ENCODE measurements at places on chromosomes 16 and 17. TPM values are rescaled to one million over a fixed set of nuclear protein-coding genes. Genes with fewer than 3 reads are reported as not detected.

The KRTAP4-3 gene
- not detected for total RNA-seq

The SEC14L5 gene
- total RNA-seq = not detected

The MYOCD gene
- not detected for total RNA-seq

The C16orf78 gene
- total RNA-seq = not detected

The TPSG1 gene
- total RNA-seq = not detected

The KRT15 gene
- not detected for total RNA-seq

The THOC6 gene
- 55.3 TPM for total RNA-seq

The POLR3E gene
- 102 TPM for total RNA-seq

The XPO6 gene
- total RNA-seq = 245 TPM

The PRSS33 gene
- not detected for total RNA-seq

The SYNRG gene
- total RNA-seq = 45.3 TPM

The MLYCD gene
- total RNA-seq = 5.3 TPM

The FBXW10 gene
- total RNA-seq = 0.09 TPM

The NAGS gene
- 0.91 TPM for total RNA-seq

- no peaks in the 10 kb centered on the region for H3K4me1 ChIP-seq
- no peak for DNase-seq
- H3K27me3 ChIP-seq = peaks cover 8% of the 10 kb centered on the region
- H3K27ac ChIP-seq = no peak overlapping the region
- no peak overlapping the region for H3K4me3 ChIP-seq
- H3K36me3 ChIP-seq = no peaks in the 10 kb centered on the region
These were observed 38.8 kb upstream of the ANKFN1 start for GRCh38 chr17:56114469-56114868.

DNA sequence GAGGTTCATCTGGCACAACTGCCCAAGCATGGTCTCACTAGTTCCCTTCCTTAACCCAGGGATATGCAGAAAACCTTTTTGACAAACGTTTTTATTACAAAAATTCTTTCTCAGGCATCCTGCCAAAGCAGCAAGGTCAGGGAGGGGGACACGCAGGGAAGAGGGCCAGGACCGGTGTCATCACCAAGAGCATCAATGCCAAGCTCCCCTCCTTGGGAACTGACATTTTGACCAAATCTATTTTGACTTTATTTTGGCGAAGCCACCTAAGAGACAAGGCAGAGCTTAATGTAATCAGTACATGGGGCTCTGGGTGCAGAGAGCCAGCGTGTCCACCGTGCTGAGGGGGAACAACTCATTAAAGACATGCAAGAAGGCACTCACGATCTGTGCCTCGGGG, 265.2 kb downstream of the CBLN1 start:
- no peaks in the 10 kb centered on the region for H3K4me1 ChIP-seq
- no peak overlapping the region for H3K4me3 ChIP-seq
- no peak overlapping the region for H3K27ac ChIP-seq
- H3K27me3 ChIP-seq = no peaks in the 10 kb centered on the region
- DNase-seq = no peak

GRCh38 chr16:4606354-4606753, 8.3 kb downstream of the UBALD1 start:
- H3K36me3 ChIP-seq = no peaks in the 10 kb centered on the region
- H3K27me3 ChIP-seq = peaks cover 2% of the 10 kb centered on the region
- H3K4me1 ChIP-seq = no peaks in the 10 kb centered on the region
- no peak overlapping the region for H3K27ac ChIP-seq
- no peak for DNase-seq

DNA sequence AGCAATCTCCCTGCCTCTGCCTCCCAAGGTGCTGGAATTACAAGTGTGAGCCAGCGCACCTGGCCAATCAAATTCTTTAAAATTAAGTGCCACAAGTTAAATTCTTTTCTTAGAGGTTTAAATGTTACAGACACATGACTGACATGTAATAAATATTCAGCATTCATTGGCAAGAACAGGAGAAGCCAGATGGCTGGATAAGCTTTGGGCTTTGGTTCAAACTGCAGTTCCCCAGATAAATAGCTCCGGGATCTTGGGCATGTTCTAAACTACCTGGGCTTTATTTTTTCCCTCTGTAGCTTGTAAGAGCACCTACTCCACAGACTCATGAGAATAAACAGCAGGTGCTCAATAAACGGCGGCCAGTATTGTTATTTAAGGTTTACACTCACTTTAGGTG, 34.1 kb downstream of the ABAT start:
- DNase-seq = no peak
- H3K4me3 ChIP-seq = no peak overlapping the region
- H3K4me1 ChIP-seq = no peaks in the 10 kb centered on the region

GRCh38 chr17:42387661-42388380, 421 bp downstream of the STAT3 start:
- peaks cover 29% of the 10 kb centered on the region for H3K36me3 ChIP-seq
- DNase-seq = peak; percentile 82
- H3K27me3 ChIP-seq = no peaks in the 10 kb centered on the region
- peaks cover 51% of the 10 kb centered on the region for H3K4me1 ChIP-seq
- H3K27ac ChIP-seq = peak overlapping the region; percentile 100

DNA sequence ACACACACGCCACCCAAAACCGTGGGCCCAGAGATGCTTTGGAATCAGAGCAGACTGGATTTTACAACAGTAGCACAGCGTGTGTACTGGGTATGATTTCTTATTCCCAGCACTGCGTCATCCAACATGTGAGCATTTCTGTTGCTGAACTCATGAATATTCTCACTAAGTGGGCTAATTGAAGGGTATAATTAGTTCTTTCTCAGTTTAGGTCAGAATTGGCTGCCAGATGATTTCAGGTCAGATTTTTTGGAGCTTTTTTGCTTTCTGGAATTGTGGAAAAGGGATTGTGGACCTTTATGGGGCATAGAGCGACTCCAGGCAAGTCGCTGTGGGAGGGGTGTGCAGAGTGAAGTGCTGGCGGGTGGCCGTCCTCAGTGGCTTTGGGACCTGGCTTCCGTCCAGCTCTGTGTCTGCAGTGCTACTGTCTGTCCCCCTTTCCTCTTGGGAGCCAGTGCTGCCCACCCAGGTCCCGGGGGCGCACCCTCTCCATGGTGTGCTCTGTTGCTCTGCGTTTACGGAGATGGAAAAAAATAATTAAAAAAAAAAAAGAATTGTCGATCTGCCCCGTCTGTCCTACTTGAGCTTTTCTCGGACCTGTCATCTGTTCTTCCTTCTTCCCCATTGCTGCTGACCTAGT, 25.0 kb downstream of the FOXK2 start:
- no peak for DNase-seq
- peaks cover 28% of the 10 kb centered on the region for H3K4me1 ChIP-seq
- no peaks in the 10 kb centered on the region for H3K36me3 ChIP-seq
- no peak overlapping the region for H3K4me3 ChIP-seq
- H3K27me3 ChIP-seq = no peaks in the 10 kb centered on the region

DNA sequence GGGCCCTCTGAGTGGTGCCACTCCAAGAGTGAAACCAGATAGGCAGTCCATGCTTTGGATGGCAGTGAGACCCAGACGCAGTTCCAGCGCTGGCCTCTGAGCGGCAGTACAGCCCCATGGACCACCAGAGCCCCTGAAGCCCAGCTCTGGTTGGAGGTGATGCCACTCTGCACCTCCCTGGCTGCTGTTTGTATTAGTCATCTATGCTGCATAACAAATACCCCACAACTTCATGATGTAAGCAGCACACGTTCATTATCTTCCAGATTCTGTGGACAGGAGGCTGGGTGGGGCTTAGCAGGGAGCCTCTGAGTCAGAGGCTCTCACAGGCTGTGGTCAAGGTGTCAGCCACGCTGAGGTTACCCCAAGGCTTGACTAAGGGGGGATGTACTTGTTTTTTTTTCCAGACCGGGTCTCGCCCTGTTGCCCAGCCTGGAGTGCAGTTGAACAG, 5.1 kb upstream of the NME4 start:
- H3K4me1 ChIP-seq = peaks cover 11% of the 10 kb centered on the region
- no peak overlapping the region for H3K4me3 ChIP-seq
- H3K36me3 ChIP-seq = no peaks in the 10 kb centered on the region
- peaks cover 10% of the 10 kb centered on the region for H3K27me3 ChIP-seq
- DNase-seq = peak; percentile 90

- no peak overlapping the region for H3K27ac ChIP-seq
- H3K27me3 ChIP-seq = no peaks in the 10 kb centered on the region
- peaks cover 17% of the 10 kb centered on the region for H3K4me1 ChIP-seq
- H3K36me3 ChIP-seq = no peaks in the 10 kb centered on the region
- H3K4me3 ChIP-seq = no peak overlapping the region
- DNase-seq = no peak
These were observed 9.3 kb upstream of the SLC16A5 start for GRCh38 chr17:75078284-75079022.

DNA sequence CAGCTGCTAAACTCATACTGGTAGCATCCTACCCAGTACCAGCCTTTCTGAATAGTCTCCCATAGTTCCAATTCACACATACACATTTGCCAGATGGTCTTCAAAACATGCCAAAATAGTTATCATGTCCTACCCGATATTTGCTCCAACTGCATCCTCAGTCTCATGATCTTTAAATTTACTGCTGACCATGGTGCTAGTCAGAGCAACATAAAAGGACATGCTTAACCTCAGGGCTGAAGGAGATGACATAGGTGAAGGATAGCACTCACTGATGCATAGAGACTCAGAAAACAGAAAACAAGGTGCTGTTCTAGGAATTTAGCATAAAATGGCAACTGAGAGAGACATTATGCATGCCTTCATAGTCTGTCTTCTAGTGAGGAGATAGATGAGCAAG, 200.6 kb upstream of the CCL2 start:
- no peak overlapping the region for H3K27ac ChIP-seq
- H3K4me3 ChIP-seq = no peak overlapping the region
- no peaks in the 10 kb centered on the region for H3K36me3 ChIP-seq
- peaks cover 1% of the 10 kb centered on the region for H3K27me3 ChIP-seq
- DNase-seq = no peak

- peaks cover 10% of the 10 kb centered on the region for H3K36me3 ChIP-seq
- peaks cover 16% of the 10 kb centered on the region for H3K27me3 ChIP-seq
- H3K27ac ChIP-seq = peak overlapping the region; percentile 94
- peak; percentile 95 for DNase-seq
- peaks cover 30% of the 10 kb centered on the region for H3K4me1 ChIP-seq
These were observed 17.6 kb downstream of the ZNF213 start for GRCh38 chr16:3152277-3152990.

- H3K36me3 ChIP-seq = no peaks in the 10 kb centered on the region
- peaks cover 24% of the 10 kb centered on the region for H3K27me3 ChIP-seq
- no peak for DNase-seq
- peak overlapping the region; percentile 85 for H3K27ac ChIP-seq
These were observed 7.2 kb upstream of the KIFC3 start for GRCh38 chr16:57809276-57810196.

DNA sequence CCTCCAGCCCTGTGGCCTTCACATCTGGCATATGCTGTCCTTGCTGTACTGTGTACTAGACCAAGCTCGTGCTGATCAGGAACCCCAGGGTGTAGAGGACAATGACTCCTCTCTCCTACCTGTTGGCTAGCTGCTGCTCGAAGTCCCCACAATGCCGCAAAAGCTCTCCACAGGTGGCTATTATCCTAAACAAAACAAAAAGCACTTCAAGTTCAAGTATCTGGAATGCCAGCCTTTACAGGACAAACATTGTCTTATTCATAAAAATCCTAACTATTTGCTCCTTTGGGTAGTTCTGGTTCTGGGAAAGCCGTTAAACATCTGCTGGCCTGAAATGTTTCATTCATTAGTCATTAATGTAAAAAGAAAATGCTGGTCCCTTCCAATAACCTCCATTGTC, 42.8 kb downstream of the COG7 start:
- no peak for DNase-seq
- no peaks in the 10 kb centered on the region for H3K4me1 ChIP-seq
- peaks cover 19% of the 10 kb centered on the region for H3K36me3 ChIP-seq
- no peak overlapping the region for H3K27ac ChIP-seq
- no peaks in the 10 kb centered on the region for H3K27me3 ChIP-seq
- H3K4me3 ChIP-seq = no peak overlapping the region

- no peak overlapping the region for H3K27ac ChIP-seq
- no peaks in the 10 kb centered on the region for H3K4me1 ChIP-seq
- H3K36me3 ChIP-seq = no peaks in the 10 kb centered on the region
- no peak overlapping the region for H3K4me3 ChIP-seq
- H3K27me3 ChIP-seq = peaks cover 25% of the 10 kb centered on the region
These were observed 17.4 kb downstream of the CD300LG start for GRCh38 chr17:43864161-43864984.

GRCh38 chr17:60372790-60373483, 19.0 kb downstream of the USP32 start:
- H3K4me1 ChIP-seq = peaks cover 16% of the 10 kb centered on the region
- H3K27me3 ChIP-seq = no peaks in the 10 kb centered on the region

- DNase-seq = peak; percentile 96
- H3K36me3 ChIP-seq = no peaks in the 10 kb centered on the region
- H3K27me3 ChIP-seq = peaks cover 1% of the 10 kb centered on the region
- H3K4me1 ChIP-seq = peaks cover 7% of the 10 kb centered on the region
- peak overlapping the region; percentile 23 for H3K27ac ChIP-seq
- H3K4me3 ChIP-seq = peak overlapping the region; percentile 76
These were observed 24.2 kb upstream of the KRT17 start for GRCh38 chr17:41648411-41649195.

- H3K4me3 ChIP-seq = no peak overlapping the region
- H3K27me3 ChIP-seq = no peaks in the 10 kb centered on the region
- H3K36me3 ChIP-seq = peaks cover under 1% of the 10 kb centered on the region
- no peaks in the 10 kb centered on the region for H3K4me1 ChIP-seq
- no peak overlapping the region for H3K27ac ChIP-seq
These were observed 1.2 kb downstream of the RPH3AL start for GRCh38 chr17:351449-351738.

DNA sequence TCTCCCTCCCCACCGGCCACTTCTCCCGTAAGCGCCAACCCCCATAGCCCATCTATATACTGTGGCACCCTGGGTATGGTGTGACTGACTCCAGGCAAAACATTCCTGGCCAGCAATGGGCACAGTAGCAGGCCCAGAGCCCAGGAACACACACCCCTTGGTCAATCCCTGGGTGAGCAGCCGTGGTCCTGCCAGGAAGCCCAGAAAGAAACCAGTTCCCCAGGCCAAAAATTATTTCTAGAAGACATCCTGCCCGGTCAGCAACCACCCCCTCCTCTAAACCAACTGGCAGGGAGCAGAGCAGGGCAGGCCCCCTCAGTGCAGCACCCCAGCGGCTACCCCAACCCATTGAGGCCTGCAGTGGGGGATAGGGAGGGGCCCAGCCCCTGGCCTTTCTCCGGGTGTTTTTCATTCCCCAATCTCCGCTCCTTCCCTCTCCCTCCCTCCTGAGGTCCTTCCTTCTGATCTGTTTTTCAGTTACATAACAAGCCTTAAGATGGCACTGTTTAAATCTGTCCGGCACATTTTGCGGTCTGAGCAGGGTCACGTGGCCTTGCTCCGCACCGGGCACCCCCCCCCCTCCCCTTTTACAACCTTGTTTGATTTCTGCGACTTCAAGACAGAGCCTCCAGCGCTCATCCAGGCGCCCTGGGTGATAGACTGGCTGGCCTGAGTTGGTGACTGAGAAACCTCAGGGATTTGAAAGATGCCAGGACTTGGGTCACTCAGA, 2.0 kb downstream of the NPTX1 start:
- DNase-seq = peak; percentile 76
- H3K4me1 ChIP-seq = peaks cover 21% of the 10 kb centered on the region
- H3K4me3 ChIP-seq = peak overlapping the region; percentile 84
- H3K27ac ChIP-seq = peak overlapping the region; percentile 14

GRCh38 chr17:19019041-19019941, 14.7 kb upstream of the FAM83G start:
- peaks cover 10% of the 10 kb centered on the region for H3K36me3 ChIP-seq
- H3K27ac ChIP-seq = no peak overlapping the region
- no peak overlapping the region for H3K4me3 ChIP-seq
- H3K4me1 ChIP-seq = peaks cover 6% of the 10 kb centered on the region
